ENCODE measurements at places on chromosomes 13 and 19.

- DNase-seq: no peak
Observed at GRCh38 chr13:45433381-45433790, 15.2 kb upstream of the SLC25A30 start.

DNA sequence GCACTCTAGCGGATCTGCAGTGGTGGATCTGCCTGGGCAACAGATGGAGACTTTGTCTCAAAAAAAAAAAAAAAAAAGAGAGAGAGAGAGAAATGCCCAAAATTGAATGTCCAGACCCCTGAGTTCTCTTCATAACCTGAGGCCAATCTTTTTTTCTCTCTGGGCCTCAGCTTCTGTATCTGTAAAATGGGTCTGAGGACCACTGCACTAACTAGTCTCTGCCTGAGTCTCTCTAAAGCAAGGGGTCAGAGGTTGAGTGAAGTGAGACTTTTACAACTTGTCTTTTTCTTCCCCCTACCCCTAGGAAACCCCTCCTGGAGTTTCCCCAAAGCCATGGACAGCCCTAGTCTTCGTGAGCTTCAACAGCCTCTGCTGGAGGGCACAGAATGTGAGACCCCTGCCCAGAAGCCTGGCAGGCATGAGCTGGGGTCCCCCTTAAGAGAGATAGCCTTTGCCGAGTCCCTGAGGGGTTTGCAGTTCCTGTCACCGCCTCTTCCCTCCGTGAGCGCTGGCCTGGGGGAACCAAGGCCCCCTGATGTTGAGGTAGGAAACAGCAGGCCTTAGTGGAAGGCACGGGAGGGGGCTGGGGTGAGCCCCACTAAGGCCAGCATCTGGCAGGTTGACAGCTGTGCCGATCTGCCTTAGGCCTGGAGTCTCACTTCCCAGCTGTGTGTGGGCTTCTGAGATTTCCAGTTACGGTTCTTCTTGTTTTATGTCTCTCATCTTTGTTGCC is 1.8 kb downstream of the TMEM91 start:
- DNase-seq: peak; percentile 50

DNA sequence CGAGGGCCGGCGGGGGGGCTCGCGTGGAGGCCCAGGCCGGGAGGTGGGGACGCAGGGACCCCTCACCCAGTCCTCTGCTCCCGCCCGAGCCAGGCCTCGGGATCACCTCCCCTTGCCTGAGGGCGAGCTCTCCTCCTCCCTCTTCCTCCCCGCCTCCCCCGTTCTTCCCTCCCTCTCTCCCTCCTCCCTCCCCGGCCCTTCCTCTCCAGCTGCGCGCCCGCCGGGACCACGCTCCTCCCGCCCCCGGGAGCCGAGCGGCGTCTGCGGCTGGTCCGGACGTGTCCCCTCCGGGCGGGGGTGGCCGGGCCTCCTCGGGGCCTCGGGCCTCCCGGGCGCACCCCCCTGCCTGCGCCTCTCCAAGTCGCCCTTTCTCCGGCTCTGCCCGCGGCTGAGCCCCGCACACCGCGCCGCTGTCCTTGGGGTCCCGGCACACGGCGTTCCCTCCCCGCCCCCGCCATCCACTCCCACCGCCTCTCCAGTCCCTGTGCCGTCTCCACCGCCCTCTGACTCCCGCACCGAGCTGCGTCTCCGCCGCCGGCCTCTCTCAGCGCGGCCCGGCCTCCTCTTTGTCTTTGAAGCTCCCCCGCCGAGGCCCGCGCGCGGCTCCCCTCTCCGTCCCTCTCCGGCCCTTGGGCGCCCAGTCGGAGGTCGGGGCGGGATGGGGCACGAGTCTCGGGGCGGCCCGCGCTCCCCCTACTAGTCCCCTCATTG is 5.7 kb downstream of the SOX1 start:
- DNase-seq: no peak

- DNase-seq: no peak
Observed at GRCh38 chr13:34347784-34348573, 530.0 kb downstream of the RFC3 start.

GRCh38 chr19:14015524-14016035 is 9.5 kb upstream of the RFX1 start:
- no peak for DNase-seq

DNA sequence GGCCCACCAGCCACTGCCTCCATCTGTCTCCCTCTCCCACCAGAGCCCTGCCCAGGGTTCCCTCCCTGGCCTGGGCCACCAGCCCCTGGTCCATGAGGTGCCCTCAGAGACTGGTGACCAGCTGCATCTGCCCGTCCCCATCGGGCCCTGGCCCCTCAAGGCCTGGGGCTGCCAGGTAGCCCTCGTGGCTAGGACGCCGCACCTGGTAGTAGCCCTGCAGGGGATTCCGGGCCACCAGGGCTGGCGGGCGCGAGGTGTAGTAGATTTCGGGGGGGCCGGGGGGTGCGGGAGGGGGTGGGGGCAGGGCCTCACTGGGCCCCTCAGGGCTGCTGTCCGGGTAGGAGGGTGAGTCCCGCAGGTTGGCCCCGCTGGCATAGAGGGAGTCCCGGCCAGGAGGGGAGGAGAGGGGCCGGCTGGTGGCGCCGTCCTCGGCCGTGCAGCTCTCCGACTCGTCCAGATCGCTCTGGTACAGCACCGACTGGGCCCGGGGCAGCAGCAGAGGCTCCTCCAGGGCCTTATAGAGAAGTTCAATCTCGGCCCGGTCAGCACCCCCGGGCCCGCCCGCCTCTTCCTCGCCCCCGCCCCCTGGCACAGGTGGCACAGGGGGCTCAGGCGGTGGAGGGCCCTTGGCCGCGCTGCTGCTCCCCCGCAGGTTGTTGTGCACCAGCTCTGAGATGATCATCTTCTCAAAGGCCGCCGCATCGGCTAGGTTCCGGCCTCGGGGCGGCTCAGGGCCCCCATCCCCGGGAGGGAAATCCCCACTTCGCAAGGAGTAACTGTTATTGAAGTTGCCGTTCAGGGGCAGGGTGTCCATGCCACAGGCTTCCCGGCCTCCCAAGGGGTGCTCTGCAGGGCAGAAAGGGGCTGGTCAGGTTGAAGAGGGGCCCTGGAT is 14.6 kb upstream of the ASF1B start:
- no peak for DNase-seq

DNA sequence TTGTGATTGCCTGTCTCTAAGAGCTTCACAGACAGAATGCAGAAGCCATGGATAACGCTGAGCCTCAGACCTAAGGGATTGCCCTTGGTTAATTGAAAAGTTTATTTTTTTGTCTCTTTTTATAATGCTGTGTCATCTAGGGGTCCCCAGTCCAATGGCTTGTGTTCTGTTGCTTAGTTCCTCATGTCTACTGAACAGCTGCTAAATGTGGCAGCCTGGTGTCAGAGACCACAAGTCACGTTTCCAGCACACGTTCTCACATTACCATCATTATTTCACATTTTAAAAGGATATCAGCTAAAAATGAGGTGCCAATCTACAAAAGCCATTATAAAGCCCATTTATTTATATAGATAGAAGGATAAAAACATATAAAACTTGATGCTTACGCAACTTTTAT is 1362.0 kb downstream of the PCDH9 start:
- no peak for DNase-seq

GRCh38 chr19:43572171-43572588 is 3.1 kb downstream of the XRCC1 start:
- DNase-seq: no peak

- DNase-seq: peak; percentile 91
Observed at GRCh38 chr19:34134190-34135053, 37.9 kb upstream of the LSM14A start.

DNA sequence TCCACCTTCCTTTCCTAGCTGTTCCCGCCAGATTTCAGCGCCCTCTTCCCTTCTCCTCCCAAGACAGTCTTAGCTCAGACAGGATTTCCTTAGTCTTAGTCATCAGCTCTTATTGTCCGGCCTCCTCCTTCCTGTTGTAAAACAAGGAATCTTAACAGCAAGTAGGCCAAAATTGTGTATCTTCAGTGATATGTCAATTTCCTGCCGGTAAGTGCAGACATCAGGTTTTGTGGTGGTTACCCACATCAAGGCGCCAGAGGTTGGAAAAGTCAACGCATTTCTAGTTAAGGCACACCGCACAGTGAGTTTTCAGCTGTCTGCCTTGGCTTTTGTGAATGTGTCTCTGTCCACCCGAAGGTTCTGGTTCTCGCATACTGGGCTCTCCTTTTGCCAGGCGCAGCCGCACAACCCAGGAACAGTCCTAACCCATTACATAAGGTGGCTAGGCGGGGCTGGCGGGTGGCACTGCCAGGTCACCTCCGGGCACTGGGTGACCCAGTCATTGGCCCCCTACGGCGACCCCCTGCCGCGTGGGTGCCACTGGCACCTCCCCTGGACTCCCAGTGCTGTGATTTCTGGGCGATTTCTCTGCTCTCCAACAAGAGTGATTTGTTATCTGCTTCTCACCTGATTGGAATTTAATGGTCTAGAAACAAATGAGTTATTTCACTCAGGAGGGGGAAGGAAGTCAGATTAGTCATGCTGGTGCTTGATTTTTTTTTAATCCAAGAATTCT is 12.9 kb downstream of the COL4A2 start:
- peak; percentile 21 for DNase-seq

DNA sequence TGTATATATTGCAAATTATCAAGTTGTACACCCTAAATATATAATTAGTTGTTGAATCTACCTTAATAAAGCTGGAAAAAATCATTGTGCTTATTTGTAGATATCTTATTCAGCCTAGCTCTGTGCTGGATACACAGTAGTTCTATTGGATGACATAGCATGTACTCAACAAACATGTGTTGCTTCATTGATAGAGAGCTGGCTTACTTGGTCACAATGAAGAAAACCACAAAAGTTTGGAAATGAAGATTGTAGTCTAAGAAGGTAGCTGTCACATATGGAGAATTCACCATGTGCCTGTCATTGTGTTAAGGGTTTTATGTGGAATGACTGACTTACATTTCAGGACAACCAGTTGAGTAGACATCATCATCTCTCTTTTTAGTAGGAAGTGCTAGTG is 278.9 kb downstream of the LMO7 start:
- DNase-seq: no peak

- DNase-seq: no peak
Observed at GRCh38 chr13:35514801-35515502, 38.5 kb upstream of the MAB21L1 start.

GRCh38 chr19:1316466-1316865 is 30.8 kb downstream of the EFNA2 start:
- DNase-seq: no peak

- no peak for DNase-seq
Observed at GRCh38 chr19:30173593-30174356, 198.4 kb upstream of the ZNF536 start.

DNA sequence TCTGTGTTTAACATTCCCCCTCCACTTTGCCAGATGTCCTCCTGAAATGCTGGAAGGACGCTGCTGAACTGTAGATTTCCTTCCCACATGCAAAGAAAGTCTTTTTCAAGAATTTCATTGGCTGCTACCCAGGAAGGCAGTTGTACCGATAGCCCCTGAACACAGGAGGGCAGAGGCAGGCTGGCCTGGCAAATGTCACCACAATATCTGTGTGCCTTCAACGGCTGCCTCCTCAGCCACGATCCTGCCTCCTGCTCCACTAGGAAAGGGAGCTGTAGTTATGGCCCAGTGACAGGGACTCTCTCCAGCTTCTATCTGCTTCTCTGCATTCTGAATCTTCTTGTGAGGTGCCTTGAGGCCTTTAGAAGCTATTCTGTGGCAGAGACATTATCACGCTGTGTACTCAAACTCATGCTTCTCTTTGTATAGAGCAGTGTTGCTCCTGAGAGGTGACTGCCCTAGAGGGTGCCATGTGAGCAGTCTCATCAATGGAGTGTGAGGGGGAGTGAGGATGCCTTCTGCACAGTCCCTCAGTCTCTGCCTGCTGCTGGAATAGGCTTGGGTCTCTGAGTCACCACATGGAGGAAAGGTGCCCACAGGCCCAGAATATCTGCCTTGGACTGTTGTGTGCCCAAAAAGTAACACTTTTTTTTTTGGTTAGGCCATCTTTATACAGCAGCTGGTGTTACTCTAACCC is 279.8 kb downstream of the DNAJC15 start:
- peak; percentile 85 for DNase-seq

- DNase-seq: no peak
Observed at GRCh38 chr13:107730813-107731212, 484.5 kb downstream of the LIG4 start.

DNA sequence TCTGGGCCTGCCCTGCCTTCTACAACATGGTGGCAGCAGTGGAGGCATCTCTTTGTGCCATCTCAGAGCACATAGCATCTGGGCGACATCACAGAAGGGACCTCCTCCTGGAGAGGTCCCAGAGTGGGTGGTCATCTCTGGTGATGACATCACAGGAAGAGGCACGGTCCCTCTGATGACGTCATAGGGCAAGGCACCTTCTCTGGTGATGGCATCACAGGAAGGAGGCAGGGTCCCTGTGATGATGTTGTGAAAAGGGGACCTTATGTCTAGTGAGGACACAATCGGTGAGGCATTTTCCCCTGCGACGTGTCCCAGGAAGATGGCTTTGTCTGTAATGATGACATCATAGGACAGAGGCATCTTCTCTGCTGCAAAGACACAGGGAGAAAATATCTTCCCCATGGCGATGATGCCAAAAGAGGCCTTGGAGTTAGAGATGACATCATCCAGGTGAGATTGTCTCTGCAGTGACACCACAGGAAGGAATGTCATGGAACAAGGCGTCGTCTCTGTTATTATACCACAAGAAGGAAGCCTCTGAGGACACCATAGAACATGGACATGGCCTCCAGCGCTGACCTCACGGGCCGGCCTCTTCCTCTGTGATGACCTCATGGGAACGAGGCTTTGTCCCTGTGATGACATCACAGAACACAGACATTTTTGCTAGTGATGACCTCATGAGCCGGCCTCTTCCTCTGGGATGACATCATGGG is 10.7 kb downstream of the SHISA7 start:
- no peak for DNase-seq

GRCh38 chr13:52374873-52375411 is 31.0 kb downstream of the THSD1 start:
- no peak for DNase-seq

DNA sequence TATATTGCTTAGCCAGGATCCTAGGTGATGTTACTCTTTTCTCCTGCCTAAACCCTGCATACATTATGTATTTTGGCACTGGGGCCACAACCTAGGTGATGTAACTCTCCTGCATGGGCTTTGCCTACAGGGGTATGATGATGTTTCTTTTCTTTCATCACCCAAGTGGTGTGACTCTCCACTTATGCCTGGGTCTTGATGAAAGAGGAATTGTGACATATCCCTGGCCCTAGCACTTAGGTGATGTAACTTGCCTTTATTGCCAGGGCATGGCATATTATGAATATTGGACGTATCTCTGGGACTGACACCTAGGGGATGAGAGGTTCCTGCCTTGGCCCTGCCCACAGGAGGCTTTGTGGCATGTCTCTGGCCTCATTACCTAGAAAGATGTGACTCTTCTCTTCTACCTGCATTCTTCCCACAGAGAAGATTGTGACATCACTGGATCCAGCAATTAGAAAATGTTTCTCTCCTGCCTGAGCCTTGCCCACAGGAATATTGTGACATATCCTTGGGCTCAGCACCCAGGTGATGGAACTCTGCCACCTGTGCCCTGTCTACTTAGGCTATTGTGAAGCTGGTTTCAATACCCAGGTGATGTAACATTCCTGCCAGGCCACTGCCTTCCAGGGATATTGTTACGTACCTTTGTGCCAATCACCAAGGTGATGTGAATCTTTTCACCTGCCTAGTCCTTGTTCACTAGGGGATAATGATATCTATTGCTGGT is 27.3 kb upstream of the ZNF254 start:
- no peak for DNase-seq

Data from right hindlimb (tissue), 1 donor.